ENCODE measurements at places on chromosomes 2 and 18. TPM values are rescaled to one million over a fixed set of nuclear protein-coding genes. Genes with fewer than 3 reads are reported as not detected.

GRCh38 chr2:8803658-8804379 is 33.6 kb downstream of the KIDINS220 start:
- no peaks in the 10 kb centered on the region for H3K36me3 ChIP-seq
- H3K4me1 ChIP-seq, result peaks cover 29% of the 10 kb centered on the region
- peak overlapping the region; percentile 81 for H3K27ac ChIP-seq
- DNase-seq, result peak; percentile 80

DNA sequence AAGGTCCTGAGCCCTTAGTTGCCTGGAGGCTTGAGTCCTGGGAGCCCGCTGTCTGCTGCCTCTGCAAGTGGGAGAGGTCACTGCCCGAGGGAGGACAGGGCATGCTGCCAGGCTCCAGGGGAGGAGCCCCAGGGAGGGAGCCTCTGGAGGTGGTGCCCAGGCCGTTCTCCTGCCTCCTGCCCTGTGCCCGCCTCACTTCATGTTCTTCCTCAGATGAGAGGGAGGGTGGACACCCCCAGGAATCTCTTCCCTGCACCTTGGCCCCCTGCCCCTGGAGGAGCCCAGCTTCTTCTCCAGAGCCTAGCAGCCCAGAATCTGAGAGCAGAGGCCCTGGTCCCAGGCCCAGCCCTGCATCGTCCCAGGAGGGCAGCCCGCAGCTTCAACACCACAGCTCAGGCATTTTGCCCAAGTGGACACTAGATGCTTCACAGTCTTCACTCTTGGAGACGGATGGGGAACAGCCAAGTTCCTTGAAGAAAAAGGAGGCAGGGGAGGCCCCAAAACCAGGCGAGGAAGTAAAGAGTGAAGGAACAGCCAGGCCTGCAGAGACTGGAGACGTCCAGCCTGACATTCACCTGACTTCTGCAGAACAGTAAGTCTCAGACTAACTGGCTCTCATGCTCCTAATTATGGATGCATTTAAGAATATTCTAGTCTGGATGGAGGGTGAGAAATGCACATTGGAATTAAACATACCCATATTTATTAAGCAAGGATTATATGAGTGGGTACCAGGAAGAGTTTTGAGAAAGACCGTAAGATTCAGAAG is 12.1 kb downstream of the PSD4 start:
- DNase-seq, result no peak
- no peak overlapping the region for H3K27ac ChIP-seq
- H3K4me1 ChIP-seq, result no peaks in the 10 kb centered on the region
- no peak overlapping the region for H3K4me3 ChIP-seq

GRCh38 chr2:123961576-123961975 is 63.5 kb upstream of the CNTNAP5 start:
- no peaks in the 10 kb centered on the region for H3K27me3 ChIP-seq
- H3K4me3 ChIP-seq, result no peak overlapping the region
- no peak overlapping the region for H3K27ac ChIP-seq
- H3K36me3 ChIP-seq, result no peaks in the 10 kb centered on the region
- H3K4me1 ChIP-seq, result no peaks in the 10 kb centered on the region
- DNase-seq, result no peak

GRCh38 chr2:112216167-112216566 is 38.7 kb downstream of the ZC3H8 start:
- peaks cover 2% of the 10 kb centered on the region for H3K36me3 ChIP-seq
- H3K4me1 ChIP-seq, result no peaks in the 10 kb centered on the region
- no peak overlapping the region for H3K27ac ChIP-seq

GRCh38 chr2:8884812-8885211 is 47.4 kb upstream of the KIDINS220 start:
- no peaks in the 10 kb centered on the region for H3K27me3 ChIP-seq
- H3K36me3 ChIP-seq, result no peaks in the 10 kb centered on the region
- no peak overlapping the region for H3K4me3 ChIP-seq

- no peak overlapping the region for H3K27ac ChIP-seq
- H3K36me3 ChIP-seq, result no peaks in the 10 kb centered on the region
- no peak overlapping the region for H3K4me3 ChIP-seq
Observed at GRCh38 chr2:44444881-44445280, 83.1 kb downstream of the CAMKMT start.

DNA sequence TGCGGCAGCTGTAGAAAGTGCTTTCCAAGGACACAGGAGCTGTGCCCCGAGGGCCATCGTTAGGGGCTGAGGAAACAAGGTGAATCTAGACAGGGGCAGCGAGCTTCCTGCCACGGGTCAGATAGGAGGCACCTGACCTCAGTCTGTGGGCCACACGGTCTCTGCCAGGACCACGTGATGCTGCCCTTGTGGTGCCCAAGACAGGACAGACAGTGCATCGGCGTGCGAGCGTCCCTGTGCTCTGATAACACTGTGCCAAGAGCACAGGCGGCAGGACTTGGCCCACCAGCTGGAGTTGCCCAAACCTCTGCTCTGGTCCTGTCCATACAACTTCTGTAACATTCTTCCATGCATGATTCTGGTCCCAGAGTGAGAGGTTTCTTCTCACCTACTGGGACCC is 225.4 kb downstream of the TWIST2 start:
- peak; percentile 58 for DNase-seq
- peaks cover 2% of the 10 kb centered on the region for H3K36me3 ChIP-seq
- H3K4me3 ChIP-seq, result no peak overlapping the region
- H3K27ac ChIP-seq, result no peak overlapping the region

DNA sequence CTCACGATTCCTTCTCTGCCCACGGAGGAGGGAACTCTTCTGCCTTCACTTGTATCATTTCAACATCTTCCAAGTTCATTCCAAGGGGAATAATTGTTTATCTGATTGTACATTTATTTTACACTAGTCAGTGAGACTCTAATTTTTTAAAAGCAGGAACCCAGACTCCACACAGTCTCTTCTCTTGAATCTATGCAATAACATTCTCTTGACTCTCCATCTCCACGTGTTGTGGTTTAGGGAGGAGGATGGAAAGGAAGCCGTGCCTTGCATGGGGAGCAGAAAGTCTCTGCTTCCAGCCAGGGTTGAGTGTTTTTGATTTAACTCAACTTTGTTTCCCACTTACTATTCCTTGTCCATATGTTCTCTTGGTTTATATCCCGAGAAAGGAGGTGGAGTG is 131.1 kb upstream of the RIOK3 start:
- no peak for DNase-seq
- H3K27ac ChIP-seq, result no peak overlapping the region
- no peaks in the 10 kb centered on the region for H3K4me1 ChIP-seq
- no peak overlapping the region for H3K4me3 ChIP-seq
- H3K36me3 ChIP-seq, result no peaks in the 10 kb centered on the region
- peaks cover 1% of the 10 kb centered on the region for H3K27me3 ChIP-seq

DNA sequence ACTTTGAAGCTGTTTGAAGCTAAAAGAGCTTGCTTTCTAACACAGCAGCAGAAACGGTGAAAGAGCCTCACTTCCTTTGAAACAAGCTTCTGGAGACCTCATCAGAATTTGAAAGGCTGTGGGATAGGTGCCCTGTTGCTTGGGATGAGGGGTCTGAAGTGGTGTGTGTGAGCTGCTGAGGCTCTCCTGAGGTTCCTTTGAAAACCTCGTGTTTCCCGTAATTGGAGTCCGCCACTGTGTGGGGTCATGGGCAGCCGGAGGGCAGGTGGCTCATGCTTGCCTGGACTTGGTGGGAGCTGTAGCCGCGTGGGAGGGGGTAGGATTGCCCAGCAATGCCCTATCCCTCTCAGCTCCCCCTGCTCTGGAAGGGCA is 34.4 kb downstream of the CABLES1 start:
- no peak for DNase-seq
- no peaks in the 10 kb centered on the region for H3K36me3 ChIP-seq
- no peak overlapping the region for H3K27ac ChIP-seq
- no peak overlapping the region for H3K4me3 ChIP-seq

GRCh38 chr18:26089293-26090129 is 902 bp downstream of the SS18 start:
- H3K4me1 ChIP-seq, result peaks cover 23% of the 10 kb centered on the region
- peaks cover 28% of the 10 kb centered on the region for H3K36me3 ChIP-seq
- no peak for DNase-seq
- no peaks in the 10 kb centered on the region for H3K27me3 ChIP-seq

DNA sequence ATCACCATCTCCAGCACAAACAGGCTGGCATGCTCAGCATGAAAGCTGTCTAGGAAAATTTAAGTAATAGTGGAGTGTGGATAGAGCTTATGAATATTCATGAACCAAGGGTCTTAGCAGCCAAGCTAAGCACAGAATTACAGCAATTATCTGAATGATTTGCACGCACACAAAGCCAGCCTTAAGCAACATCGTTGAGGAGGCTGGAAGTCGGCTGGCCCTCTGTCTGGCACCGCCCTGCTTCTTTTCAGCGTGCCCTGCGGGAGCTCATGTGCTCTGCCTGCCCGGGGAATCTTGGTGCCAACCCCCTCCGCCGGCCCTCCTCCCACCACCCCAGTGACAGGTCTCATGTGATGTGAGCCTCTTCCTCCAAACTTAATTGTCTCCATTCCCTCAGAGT is 540.1 kb downstream of the CMPK2 start:
- H3K4me1 ChIP-seq, result no peaks in the 10 kb centered on the region
- H3K27ac ChIP-seq, result no peak overlapping the region
- no peaks in the 10 kb centered on the region for H3K27me3 ChIP-seq
- no peak overlapping the region for H3K4me3 ChIP-seq
- no peak for DNase-seq
- H3K36me3 ChIP-seq, result no peaks in the 10 kb centered on the region

Gene LAMA1
- polyA plus RNA-seq, result 0.06 TPM

Gene POTEF
- polyA plus RNA-seq, result not detected

Gene HOXD11
- polyA plus RNA-seq, result not detected

Gene PARD3B
- 0.42 TPM for polyA plus RNA-seq

Gene SMIM21
- not detected for polyA plus RNA-seq

Gene HOXD9
- 1.7 TPM for polyA plus RNA-seq

Gene NXPH2
- not detected for polyA plus RNA-seq

Gene CD226
- polyA plus RNA-seq, result 0.27 TPM

Measured in psoas muscle (tissue), 8 donors.